ENCODE measurements at places on chromosomes 5 and 9.

DNA sequence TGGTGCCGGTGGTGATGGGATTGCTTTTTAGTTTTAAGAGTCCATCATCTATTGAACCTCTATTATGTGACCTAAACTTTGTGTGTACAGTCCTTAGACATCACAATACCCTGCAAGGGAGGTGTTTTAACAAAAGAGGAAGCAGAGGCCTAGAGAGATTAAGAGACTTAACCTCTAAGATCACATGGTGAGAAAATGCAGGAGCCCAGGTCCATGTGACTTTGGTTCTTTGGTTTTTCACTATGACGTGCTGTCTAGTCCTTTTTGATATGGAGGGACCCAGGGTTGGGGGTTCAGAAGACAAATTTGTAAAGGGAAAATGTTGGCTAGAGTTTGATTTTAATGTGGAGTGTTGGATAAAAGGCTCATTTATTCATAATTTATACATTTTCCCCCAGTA, 34.1 kb upstream of the TRMT10B start:
- DNase-seq, result no peak

GRCh38 chr9:5900622-5901021, 9.9 kb downstream of the MLANA start:
- DNase-seq, result no peak

DNA sequence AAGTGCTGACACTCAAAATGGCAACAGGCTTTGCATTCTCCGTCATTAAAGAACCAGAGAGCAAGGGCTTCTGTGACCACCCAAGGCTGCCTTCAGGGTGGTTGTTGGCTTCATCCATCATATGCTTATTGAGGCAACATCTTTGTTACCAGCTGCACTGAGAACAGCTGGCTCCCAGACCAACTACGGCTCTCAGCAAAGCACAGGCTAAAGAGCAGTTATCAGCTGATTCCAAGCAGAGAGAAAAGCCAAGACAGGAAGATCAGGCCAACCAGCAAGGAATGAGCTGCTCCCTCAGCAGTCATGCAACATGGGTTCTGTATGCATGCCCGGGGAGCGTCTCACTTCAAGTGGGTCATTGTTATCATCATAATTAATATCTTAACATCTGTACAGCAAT, 358.9 kb downstream of the ACTL7B start:
- no peak for DNase-seq

DNA sequence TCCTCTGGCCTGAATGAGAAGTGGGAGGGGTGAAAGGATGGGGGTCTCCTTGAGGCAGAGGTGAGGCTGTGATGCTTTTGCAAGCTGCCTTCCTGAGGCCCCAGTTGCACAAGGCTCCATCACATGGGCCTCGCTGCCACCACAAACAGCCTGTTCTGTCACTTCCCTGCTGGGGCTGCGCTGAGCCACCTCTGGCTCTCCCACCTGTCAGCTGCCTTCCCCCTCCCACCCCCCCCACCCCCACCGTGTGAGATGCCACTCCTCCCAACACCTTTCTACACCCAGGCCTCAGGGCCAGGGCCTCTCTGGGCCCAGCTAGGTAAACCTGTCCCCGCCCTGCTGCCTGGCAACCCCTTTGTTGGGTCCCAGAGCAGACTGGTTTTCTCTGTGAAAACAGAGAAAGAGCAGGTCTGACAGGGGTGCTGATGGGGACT, 4.5 kb upstream of the PDLIM4 start:
- no peak for DNase-seq

DNA sequence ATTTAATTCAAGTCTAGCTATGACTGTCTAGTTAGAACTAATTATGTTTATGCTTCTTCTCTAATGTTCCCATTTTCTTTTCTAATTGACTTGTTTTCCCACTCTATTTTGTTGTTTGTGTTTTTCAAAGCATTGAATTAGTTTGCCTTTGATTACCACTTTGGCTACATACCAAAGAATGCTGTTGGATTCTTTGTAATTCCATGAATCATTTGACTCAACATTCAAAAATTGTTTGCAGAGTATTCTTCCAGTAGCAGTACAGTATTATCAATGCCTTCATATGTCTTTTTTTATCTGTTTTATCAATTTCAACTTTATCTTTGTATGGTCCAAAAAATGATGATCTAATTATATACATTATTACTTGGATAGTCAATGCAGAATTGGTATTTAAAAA, 288.7 kb downstream of the RFX3 start:
- no peak for DNase-seq

- no peak for DNase-seq
Measured at GRCh38 chr5:92147798-92148197, 764.7 kb upstream of the ARRDC3 start.

DNA sequence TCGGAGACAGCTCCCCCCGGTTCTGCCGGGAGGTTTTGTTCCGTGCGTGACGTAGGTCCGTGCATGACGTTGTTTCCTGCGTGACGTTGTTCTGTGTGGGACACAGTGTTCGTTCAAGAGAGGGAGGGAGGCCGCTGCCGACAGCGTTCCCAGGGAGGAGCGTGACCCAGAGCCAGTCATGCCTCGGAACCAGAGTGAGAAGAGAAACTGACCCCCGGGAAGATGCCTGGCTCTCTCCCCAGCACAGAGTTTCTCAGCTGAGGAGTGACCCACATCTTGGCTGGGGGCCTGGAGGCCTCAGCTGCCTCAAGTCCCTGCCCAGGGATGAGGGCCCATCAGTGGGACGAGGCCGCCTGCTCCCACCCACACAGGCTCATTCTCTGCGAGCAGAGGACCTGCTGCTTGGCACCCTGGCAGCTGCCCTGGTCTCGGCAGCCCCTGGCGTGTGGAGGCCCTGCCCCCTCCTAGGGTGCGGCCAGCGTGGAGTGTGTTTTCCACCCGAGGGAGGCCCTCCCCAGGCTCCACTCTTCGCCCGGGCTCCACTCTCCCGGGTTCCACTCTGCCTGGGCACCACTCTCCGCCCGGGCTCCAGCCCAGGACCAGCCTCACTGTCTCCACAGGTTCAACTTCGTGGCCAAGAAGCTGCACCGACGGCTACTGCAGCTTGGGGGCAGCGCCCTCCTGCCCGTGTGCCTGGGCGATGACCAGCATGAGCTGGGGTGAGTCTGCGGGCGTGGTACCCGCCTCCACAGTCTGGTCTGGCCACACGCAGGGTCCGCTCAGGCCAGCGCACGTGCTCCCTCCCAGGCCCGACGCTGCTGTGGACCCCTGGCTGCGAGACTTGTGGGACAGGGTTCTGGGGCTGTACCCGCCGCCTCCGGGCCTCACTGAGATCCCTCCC, 7.9 kb downstream of the NDOR1 start:
- no peak for DNase-seq

DNA sequence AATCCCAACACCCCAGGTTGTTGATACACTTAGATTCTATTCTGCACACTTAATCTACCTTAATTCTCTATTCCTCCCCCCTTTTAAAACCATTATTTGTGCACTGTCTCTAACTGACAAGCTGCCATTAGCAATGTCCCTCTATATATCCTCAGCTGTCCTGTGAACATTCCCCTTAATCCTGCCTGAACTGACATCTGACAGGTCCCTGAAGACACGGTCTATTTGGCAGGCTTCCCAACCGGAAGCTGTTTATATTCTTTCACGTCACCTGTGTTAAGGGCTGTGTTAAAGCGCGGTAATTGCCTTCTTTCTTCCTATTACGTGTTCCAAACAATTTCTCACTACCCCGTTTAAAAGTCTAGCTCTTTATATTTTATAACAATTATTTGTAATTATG, 277.3 kb downstream of the CDH9 start:
- no peak for DNase-seq

DNA sequence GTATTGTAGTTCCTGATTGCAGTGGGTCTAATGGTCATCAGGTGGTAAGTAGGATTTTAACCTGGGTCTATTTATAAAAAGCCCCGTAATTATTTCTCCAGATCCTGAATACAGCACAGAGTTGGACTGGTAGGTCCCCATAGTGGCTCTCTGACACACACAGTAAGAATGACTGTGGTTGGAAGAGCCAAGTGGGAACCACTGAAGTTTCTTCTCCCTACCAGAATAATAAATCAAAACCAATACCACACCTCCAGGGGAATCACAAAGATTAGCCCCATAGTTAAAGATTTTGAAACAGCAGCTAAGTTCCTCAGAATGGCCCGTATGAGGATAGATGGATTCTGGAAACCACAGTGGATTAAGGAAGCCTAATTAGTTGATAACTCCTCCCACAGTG, 68.4 kb upstream of the ZFR start:
- DNase-seq, result no peak

DNA sequence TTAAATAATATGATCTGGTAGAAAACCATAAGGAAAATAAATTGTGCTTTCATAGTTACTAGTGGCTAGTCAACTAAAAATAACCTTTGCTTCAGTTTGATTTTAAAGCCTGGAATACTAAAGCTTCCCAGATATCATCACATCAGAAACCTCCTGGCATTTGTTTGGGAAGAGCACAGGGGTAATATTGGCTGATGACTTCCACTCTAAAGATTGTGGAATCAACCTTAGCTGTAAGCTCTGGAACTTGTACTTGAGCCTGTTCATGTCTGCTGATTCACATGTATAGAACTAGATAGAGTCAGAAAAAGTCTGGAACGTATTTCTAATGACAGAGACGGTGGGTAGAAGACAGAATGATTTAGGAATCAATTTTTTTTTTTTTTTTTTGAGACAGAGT, 345.0 kb downstream of the CWC27 start:
- no peak for DNase-seq

- no peak for DNase-seq
Measured at GRCh38 chr5:50365426-50366251, 75.4 kb downstream of the EMB start.

- DNase-seq, result peak; percentile 23
Measured at GRCh38 chr9:123349691-123350480, 6.1 kb upstream of the CRB2 start.

- DNase-seq, result no peak
Measured at GRCh38 chr5:40672425-40672824, 7.3 kb upstream of the PTGER4 start.

GRCh38 chr5:69528035-69528434, 32.0 kb upstream of the GTF2H2C start:
- no peak for DNase-seq

GRCh38 chr9:75998096-75998780, 107.8 kb downstream of the PCSK5 start:
- no peak for DNase-seq

- no peak for DNase-seq
Measured at GRCh38 chr5:97918057-97918456, 735.0 kb upstream of the RIOK2 start.

Data from stimulated activated CD8-positive, alpha-beta memory T cell treated with anti-CD3 and anti-CD28 coated beads, Interleukin-15, amount 100 ng/mL, for 24 hours (primary cell).